ENCODE measurements at places on chromosomes 3 and 15.

GRCh38 chr3:32354362-32354778, 37.3 kb upstream of the CMTM7 start:
- no peak for DNase-seq

DNA sequence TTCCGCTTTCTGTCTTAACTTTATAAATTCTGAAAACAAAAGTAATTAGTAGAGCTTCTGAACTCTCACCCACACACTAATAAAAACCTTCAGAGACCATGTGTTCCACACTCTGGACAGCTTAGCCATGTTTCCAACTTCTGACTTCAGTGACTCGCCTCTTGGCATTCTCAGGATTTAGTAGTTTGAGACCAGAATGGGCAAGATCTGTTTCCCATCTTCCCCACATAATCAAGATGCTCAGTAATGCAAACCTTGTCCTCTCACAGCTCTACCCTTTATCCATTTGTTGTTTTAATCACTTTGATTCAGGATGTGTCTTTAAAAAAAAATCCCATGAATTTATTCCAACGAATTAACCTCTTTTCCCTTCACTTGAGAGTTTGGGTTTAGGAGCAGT, 166.6 kb upstream of the SLC24A5 start:
- DNase-seq, result no peak

DNA sequence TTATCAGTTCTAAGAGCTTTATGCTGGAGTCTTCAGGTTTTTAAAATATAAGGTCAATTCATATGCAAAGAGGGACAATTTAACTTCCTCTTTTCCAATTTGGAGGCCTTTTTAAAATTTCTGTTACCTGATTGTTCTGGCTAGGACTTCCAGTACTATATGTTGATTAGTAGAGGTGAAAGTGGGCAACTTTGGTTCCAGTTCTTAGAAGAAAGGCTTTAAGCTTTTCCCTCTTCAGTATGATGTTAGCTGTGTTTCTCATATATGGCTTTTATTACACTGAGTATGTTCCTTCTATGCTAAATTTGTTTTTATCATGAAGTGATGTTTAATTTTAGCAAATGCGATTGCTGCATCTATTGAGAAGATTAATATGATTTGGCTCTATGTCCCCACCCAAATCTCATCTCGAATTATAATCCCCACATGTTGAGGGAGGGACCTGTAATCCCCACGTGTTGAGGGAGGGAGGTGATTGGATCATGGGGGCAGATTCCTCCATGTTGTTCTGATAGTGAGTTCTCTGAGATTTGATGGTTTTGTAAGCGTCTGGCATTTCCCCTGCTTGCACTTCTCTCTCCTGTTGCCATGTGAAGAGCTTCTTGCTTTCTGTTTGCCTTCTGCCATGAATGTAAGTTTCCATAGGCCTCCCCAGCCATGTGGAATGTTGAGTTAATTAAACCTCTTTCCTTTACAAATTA, 33.8 kb downstream of the FAIM start:
- no peak for DNase-seq

DNA sequence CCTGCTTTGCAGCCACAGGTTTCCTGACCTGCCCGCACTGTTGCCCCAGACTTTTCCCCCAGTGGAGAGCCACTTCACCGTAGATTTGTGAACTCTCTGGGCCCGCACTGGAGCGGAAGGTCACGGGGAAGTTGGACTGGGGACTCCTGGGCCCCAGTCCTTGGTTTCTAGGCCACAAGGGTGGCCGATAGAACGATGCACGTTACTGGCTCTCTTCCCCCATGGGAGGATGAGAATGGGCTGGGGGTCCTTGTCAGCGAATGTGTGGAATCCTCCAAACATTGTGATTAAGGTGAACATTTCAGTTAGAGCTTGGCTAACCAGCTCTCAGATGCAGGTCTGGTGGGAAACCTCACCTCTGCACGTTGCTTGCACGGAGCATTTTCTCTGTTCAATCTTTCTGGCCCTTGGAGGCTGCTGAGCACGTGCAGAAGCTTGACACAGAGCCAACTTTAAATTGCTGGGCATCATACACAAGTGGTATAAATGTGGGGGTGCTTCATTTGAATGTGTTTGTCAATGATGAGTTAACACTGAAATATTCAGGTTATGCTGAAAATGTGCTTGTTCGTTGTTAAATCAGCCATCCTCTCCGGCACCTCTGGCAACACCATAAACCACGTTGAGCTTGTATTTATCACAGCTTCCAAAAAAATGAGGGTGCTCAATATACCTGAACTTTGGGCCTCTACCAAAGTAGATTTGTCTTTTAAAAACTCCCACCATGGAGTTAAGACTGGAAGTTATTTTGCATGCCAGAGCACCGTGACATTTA, 976 bp downstream of the DIS3L start:
- peak; percentile 27 for DNase-seq

- DNase-seq, result no peak
Observed at GRCh38 chr3:184448321-184449160, 68.7 kb downstream of the CHRD start.

GRCh38 chr3:13325892-13326443, 94.2 kb downstream of the NUP210 start:
- DNase-seq, result no peak
